ENCODE measurements at places on chromosomes 12 and 14.

GRCh38 chr12:97559267-97559666 lies 96.7 kb downstream of the RMST start:
- no peak for DNase-seq

DNA sequence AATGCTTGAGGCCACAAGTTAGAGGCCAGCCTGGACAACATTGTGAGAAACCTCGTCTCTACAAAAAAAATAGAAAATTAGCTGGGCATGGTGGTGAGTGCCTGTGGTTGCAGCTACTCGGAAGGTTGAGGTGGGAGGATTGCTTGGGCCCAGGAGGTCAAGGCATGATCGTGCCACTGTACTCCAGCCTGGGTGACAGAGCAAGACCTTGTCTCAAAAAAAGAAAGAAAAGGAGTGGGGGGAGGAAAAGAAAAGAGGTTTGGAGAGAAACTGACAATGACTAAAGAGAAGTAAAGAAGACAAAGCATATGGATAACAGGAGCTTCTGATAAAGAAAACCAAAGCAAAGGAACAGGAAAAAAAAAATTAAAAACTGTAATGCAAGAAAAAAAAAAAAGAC lies 37.4 kb upstream of the SELPLG start:
- no peak for DNase-seq

DNA sequence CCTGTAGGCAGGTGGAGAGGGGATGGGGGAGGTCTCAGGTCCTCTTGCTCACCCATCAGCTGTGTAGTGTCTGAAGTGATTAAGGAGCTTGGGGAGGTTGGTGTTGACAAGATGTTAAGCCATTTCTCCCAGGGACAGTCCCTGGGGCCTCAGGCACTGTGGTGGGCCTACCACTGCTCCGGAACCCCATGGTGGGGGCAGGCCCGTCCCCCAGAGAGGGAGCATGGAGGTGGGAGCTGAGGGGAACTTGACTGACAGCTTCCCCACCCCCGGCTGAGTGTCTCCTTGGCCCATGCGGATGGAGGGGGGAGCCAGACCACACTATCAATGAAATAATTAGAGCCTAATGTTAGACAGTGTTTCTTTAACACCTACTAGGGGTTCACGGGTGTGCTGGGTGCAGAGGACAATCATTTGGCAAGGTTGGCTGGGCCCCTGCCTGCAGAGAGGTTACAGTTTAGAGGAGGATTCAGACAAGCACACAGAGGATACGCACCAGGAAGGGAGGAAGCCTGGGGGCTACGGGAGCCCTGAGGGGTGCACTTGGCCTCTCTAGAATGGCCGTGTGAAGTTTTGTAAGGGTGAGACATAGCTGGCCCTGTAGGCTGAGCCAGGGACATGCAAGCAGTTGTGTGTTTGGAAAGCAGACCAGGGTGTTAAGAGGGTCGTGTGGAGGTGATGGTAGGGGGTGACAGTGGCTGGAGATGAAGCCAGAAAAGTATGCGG lies 19.3 kb upstream of the KRT80 start:
- DNase-seq, result no peak

DNA sequence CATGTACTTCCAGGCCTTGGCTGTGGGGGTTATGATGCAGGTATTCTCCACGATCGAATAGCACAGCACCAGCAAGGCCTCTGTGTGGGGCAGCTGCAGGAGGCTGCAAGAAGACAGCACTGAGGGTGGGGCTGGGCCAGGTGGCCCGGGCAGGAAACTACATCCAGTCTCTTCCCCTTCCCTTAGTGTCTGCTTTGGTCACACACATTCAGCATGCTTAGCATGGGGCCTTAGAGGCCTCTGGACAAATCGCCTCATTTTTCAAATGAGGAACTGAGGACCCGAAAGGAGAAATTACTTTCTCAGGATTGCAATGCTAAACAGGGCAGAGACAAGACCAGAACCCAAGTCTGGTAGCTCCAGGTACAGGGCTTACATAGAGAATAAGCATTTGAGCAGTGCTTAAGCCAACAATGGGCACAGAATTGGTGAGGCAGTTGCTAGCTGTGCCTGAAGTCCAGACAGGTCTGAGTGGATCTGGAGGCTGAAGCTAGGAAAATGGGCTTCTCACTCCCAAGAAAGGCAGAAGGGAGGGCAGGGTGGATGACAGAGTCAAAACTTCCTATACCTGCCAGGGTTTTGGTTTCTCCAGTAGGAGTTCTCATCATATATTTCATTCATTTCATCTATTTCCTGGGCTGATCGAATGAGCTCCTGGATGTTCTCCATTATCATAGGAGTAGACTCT lies 3.5 kb downstream of the ACRBP start:
- no peak for DNase-seq

DNA sequence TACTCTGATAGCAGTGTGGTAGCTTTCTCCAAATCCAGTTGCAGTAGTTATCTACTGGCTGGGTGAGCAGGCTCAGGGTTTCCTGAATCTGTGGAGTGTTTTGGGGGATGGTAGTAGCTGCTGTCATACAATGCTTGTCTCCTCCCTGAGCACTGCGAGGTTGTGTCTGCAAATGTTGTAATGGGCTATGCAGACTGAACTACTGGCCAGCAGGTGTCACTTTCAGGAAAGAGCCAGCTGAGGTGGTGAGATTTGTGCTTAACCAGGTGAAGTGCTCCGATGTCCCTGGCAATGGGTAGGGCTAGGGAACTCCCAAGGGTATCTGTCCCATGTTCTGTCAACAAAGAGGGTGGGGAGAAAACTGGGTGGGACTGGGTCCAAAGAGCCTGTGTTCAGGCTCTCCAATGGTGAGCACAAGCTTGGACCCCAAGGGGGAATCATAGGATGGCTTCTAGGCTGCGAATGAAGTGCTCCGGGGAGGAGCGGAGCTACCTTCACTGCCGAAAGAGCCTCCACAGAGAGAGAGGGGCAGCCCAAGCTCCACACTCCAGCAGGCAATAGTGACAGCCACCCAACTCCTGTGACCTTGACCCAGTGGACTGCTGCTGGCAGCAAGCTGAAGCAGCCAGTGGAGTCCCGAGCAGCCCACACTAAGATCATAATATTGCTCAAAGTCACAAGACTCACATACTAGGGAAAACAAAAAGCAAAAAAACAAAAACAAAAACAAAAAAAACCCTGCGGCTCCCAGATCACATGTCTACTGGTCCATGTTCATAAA lies 1324.0 kb upstream of the USP15 start:
- no peak for DNase-seq

Data from CD4-positive, CD25-positive, alpha-beta regulatory T cell (primary cell).